KBM-7 (cell line): ENCODE measurements at places on chromosomes 5 and 9.

DNA sequence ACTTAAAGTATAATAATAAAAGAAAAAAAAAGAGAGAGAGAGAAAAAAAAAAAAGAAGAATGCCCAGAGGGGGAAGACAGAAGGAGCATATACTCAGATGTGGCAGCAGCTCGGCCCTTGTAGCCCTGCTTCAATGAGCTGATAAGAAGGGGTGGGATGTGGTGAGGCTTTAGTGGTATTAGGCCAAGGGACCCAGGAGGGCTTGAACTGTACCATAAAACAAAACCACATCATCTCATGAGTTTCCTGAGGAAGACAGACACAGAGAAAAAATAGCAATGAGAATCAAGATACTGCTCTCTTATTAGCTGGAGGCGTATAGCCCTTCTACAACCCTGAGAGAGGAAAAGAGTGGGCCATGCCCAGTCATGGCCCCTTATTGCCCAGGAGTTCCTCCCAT is 72.8 kb downstream of the SLC1A1 start:
- no peak for DNase-seq

- no peak for DNase-seq
Measured at GRCh38 chr9:130639124-130639765, 25.1 kb upstream of the PRDM12 start.

- no peak for DNase-seq
Measured at GRCh38 chr5:83059341-83059740, 17.9 kb downstream of the TMEM167A start.

DNA sequence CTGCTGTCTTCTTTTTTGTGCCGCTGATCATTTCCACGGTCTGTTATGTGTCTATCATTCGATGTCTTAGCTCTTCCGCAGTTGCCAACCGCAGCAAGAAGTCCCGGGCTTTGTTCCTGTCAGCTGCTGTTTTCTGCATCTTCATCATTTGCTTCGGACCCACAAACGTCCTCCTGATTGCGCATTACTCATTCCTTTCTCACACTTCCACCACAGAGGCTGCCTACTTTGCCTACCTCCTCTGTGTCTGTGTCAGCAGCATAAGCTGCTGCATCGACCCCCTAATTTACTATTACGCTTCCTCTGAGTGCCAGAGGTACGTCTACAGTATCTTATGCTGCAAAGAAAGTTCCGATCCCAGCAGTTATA is 17.1 kb downstream of the F2R start:
- DNase-seq, result no peak

- DNase-seq, result no peak
Measured at GRCh38 chr5:27450607-27451006, 412.2 kb upstream of the CDH9 start.

GRCh38 chr5:149227168-149227826 is 44.4 kb upstream of the AFAP1L1 start:
- DNase-seq, result no peak

GRCh38 chr5:6752782-6753181 is 39.5 kb downstream of the TENT4A start:
- no peak for DNase-seq

- DNase-seq, result peak; percentile 59
Measured at GRCh38 chr5:157252711-157253465, 13.0 kb upstream of the CYFIP2 start.

GRCh38 chr5:68178579-68178978 is 37.0 kb upstream of the PIK3R1 start:
- DNase-seq, result no peak

- DNase-seq, result no peak
Measured at GRCh38 chr5:128413356-128413755, 124.7 kb downstream of the FBN2 start.

DNA sequence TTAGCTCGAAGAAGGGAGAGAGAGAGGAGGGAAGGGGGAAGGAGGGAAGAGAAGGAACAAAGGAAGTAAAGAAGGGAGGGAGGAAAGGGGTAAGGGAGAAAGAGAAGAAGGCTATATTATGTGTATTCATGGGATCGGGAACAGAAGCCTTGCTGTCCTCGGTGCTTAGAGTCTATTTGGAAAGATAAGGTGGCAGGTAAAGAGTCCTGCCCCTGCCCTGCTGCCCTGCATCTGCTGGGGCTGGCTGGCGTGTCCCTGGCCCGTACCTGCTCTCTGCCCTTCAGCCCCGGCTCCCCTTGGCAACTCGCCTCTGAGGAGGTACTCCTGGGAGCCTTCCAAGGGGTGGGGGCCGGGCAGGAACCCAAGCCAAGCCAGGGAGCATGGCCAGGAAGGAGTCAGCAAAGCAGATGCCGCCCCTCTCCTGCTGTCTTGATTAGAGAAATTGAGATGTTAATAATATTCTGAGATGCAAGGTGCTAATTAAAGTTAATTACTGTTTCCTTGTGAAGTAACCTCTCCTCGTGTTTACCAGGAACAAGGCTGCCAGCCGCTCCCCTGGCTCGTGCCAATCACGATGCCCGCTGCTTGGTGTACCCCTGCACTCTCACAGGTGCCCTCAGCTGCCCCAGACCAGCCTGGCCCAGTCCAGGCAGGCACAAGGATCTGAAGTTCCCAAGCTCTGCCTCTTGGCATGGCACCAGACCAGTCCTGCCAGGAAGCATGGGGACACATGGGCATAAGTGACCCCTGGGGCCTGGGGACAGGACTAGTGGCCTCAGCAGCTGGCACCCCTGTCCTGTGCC is 36.6 kb downstream of the PCDH1 start:
- DNase-seq, result no peak

DNA sequence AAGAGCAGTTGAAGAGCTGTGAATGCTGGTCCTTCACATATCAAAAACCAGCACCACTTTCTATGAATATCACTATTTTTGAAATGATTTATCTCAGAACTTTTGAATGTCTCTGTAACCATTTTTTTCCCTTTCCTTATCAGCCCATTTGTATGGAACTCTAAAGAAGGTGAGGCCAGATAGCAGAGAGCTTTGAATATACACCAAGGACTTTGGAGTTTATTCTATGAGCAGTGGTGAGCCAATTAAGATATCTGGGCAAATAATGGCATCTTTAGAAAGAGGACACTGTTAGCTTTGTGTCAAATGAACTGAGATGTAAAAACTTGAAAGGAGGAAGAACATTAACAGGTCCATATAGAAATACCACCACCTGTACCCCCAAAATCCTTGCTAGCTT is 22.0 kb downstream of the KCTD16 start:
- DNase-seq, result no peak

GRCh38 chr5:93723681-93724080 is 17.7 kb downstream of the POU5F2 start:
- DNase-seq, result no peak

- DNase-seq, result peak; percentile 87
Measured at GRCh38 chr5:116371935-116372334, 202.7 kb downstream of the SEMA6A start.

GRCh38 chr9:112334432-112334841 is 1.0 kb upstream of the PTBP3 start:
- peak; percentile 57 for DNase-seq

DNA sequence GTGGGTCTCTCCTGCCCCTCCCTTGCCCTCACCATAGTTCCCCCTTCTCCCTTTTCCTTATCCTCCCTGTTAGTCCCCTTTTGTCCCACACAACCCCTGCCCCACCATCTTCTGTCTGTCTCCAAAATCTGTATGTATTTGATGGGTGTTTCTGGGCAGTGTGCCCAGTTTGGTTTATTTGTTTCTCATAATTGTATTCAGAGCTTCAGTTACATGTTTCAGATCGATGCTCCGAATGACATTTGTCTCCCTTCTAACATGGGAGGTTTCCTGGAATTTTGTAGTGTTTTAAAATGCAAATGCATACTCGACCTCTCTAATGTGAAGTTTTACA is 22.2 kb downstream of the FBXL7 start:
- no peak for DNase-seq

DNA sequence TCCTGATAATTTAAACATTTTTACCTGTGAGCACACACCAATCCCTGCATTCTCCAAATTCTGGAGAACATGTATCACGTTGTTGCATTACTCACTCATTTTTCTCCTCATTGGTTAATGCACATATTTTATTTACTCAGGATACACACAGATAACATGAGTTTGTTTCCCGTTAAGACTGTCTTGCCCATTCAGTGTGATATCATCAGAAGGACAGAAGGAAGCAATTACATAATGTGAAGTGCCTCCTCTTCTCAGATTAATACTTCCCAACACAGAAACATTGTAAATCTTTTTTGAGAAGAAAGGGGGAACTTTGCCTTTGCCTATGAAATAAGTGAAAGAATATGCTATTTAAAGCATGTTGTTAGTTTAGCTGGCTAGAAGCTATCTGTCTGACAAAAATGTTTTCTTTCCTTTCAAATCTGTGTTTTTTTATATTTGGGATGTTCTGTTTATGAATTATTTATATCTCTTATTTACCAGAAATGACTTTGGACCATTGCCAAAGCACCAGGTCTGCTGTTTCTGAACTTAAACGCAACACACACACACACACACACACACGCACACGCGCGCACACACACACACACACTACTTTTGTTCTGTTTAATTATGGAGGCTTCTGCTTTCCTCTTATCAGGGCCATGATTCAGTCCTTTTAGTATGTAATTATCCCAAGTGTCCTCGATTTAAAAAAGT is 186.5 kb downstream of the CHSY3 start:
- no peak for DNase-seq

DNA sequence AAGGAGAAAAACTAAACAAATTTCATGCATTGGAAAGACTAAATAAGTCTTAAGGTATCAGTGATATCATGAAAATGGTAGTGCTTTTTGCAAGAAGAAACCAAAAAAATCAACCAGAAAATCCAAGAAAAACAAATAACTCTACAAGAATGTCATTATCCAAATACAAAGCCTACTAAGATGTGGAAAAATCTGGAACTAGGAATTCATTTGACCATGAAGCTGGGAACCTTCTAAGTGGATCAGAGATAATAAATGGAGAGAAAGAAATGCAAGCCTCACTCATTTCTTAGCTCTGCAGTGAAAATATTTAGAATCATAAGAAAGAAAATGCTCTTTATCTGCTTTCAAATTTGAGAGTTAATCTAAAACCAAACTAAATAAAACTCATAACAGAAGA is 51.3 kb downstream of the RASEF start:
- no peak for DNase-seq

DNA sequence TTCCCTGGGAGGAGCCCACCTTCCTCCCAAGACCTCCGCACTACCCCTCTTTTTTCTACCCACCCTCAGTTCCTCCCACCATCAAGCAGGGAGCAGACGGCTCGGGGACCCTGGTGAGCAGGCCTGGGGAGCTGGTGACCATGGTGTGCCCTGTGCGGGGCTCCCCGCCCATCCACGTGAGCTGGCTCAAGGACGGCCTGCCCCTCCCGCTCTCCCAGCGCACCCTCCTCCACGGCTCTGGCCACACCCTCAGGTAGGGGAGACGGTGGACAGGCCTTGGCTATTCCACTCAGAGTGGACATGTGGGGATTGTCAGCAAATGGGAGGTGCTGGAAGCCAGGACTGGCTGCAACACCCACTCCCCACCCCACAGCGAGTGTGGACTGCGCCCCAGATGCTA is 52.9 kb upstream of the ASS1 start:
- DNase-seq, result no peak

- peak; percentile 74 for DNase-seq
Measured at GRCh38 chr9:76403352-76403751, 9.1 kb upstream of the RFK start.

GRCh38 chr9:92634712-92635605 is 35.0 kb downstream of the IPPK start:
- DNase-seq, result peak; percentile 73

DNA sequence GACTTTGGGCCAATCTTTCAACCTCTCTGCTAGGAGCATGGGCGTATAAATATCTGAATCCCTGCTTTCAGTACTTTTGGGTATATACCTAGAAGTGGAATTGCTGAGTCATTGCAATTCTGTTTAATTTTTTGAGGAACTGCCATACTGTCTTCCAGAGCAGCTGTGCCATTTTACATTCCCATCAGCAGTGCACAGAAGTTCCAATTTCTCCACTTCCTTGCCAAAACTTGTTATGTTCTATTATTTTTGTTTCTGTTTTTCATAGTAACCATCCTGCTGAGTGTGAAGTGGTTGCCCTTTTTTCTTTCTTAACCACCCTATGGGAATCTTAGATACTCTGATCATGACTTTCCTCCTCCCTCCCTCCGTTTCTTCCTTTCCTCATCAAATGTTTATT is 11.1 kb upstream of the CCIN start:
- peak; percentile 60 for DNase-seq

DNA sequence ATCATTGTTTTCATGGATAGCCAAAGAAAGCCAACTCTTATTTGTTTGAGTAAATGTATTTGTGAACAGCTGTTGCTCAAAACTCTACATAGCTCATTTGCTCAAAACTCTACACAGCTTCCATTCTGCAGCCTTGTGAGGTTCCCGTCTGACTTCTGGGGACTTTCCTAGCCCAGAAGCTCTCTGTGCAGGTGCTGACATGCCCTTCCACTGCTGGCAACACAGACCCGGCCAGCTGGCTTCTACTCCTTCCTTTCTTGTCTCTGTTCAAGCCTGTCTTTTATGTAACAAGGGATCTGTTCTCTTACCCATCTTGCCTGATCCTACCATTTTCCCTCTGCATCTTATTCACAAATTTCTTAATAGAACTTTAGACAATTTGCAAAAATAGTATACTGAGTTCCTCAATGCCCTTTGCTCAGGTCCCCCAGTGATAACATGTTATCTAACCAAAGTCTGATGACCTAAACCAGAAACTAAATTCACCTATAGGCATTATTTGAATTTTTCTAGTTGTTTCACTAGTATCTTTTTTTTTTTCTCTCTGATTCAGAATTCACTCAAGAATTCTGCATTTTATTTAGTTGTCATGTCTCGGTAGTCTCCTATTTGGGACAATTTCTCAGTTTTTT is 556.5 kb upstream of the SEMA6A start:
- no peak for DNase-seq

GRCh38 chr5:73962801-73963425 is 336.9 kb downstream of the ARHGEF28 start:
- DNase-seq, result no peak

- no peak for DNase-seq
Measured at GRCh38 chr9:121386442-121387175, 16.6 kb upstream of the STOM start.

DNA sequence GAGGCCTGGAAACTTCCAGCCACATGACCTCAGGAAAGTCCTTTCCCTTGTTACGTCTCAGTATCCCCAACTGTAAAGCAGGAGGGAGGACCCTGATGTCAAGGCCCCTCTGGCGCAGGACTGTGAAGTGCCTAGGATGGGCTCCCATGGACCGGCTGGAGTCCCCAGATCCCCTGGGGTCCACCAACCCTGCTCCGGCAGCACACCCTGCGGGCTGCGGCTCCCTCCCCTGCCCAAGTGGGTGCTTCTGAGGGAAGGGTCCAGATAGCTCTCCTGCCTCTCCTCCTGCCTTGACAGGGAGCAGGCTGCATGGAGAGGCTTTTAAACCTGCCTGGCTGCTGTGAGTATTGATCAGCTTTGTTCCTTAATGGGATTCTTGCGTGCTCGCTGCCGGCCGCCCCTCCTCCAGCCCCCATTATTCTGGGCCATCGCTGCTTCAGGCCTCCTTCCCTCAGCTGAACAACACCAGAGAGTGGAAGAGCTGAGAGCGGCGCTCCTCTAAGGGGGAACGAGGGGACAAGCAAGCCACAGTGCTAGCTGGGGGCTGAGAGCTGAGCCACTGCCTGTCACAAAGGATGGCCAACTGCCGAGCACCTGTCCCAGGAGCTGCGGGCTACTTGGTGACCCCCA is 25.6 kb upstream of the NTNG2 start:
- no peak for DNase-seq
